ENCODE measurements at places on chromosomes 12 and 14.
A peak's percentile ranks its signal among the peaks of the same experiment; 100 is the strongest.

- no peak for DNase-seq
These were observed 120.1 kb downstream of the MDGA2 start for GRCh38 chr14:47555333-47555732.

DNA sequence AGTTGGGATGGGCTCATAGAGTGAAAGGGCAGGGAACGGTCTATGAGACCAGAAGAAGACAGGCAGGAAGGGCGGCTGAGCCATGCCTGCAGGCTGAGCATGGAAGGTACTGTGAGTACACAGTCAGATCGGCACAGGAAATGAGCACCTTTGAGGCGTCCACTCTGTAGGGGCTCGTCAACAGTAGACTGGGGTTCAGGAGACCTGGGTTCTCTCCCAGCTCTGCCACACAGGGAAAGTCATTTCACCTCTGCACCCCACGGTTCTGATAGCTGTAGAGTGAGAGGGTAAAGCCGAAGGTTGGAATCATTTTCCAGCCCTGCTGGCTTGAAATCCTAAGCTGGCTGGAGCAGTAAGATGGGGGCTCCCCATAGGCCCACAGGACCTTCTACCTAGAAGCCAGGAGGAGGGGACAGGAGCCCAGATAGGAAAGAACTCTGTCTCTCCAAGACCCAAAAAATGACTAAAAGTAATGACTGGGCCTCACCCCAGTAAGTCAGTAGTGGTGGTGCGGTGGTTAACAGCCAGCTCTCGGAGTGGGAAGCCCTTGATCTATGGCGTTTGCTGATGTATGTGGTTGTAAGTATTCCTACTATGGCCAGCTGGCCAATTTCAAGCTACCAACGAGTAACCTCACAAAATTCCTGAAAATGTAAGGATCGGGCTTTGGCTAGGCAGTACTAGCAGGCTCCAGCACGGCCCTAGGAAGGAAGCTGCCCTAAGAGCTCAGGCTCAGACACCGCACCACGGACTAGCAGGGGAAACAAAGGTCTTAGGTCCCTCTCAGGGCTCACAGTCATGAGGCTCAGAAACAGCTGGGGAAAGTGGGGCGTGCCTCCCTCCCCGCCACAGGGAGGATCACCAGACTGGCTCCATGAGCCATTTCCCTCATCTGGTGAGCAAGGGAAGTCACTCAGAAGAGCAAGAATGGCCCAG is 10.3 kb upstream of the CD27 start:
- DNase-seq, result no peak

DNA sequence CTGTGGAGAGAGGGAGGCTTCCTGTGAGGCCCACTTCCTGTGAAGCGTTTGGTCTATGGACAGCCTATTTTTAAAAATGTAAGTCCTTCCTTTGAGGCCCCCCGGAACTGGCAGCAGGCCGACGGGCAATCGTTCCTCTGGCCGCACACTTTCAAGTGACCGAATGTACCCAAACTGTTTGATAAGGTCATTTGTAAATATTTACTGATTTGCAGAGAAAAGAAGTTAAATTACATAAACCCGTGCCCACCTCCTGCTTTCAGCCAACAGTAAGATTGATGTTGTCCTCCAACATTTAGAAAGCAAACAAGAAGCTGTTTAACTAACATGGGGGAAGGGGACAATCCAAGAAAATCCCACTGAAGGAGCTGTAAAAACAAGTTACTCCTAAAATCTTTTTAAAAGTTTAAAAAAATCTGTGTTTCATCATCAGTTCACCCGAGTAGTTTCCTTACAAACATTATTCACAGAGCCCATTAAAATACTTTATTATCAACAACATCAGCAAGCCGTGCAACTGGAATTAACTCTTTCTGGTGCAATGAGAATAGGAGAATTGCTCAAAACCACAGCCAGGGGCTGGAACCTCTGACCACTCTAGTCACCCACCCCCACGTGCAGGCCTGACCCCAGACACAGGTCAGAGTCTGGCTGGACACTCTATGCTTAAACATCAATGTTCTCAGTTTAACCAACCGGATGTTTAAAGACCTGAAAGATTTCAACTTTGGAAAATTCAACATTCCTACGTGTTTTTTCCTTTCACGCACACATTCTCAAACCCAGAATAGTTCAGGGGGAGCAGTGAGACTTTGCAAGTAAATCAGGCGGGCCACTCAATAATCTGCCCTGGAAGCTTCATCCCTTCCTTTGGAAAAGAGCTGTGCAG is 65.3 kb downstream of the FOXN3 start:
- DNase-seq, result no peak

- DNase-seq, result no peak
These were observed 3.1 kb upstream of the LMNTD1 start for GRCh38 chr12:25556153-25556552.

GRCh38 chr14:49633640-49634546 is 1.2 kb downstream of the DNAAF2 start:
- DNase-seq, result peak; percentile 87

DNA sequence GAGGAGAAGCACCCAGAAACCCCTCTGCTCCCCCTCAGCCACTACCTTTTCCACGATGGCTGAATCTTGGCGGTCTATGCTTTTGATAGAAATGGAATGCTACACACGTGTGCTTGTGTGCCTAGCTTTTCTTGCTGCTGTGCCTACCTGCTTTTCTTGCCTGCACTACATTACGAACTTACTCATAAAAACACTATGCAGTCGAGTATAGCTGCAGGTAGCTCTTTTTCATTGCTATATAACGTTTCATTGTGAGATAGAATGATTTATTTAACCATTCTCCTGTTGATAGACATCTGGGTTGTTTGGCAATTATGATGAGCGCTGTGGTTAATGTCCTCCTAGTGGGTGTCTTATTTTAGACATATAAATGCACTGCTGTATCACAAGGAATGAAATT is 67.9 kb upstream of the NCOR2 start:
- no peak for DNase-seq

GRCh38 chr14:61064856-61065255 is 83.8 kb downstream of the SLC38A6 start:
- no peak for DNase-seq

- no peak for DNase-seq
These were observed 171.7 kb upstream of the LHX5 start for GRCh38 chr12:113643177-113643974.

All from hematopoietic multipotent progenitor cell treated with erythropoietin and hydrocortisone succinate and interleukin-3 and kit ligand, for 17 days (in vitro differentiated cells).